ENCODE measurements at places on chromosomes 7 and 10.

GRCh38 chr10:117184296-117184695, 13.0 kb upstream of the KCNK18 start:
- DNase-seq = no peak

DNA sequence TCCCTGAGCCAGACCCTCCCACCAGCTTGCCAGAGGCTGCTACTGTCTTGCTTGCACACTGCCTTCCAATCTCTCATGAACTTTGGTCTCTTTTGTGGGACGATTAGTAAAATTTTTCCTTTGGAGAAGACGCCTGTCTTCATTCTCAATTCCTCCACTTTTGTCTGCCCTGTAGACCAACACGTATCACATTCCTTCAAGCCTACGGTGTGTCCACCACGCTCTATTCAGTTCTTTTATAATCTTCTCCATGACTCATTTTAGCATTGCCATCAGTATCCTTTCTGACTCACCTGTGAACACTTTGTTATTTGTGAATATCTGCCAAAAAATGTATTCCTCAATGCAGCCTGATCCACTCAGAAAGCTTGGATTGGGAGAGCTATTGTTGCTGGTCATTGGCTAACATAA, 1.4 kb downstream of the GIMAP5 start:
- no peak for DNase-seq

DNA sequence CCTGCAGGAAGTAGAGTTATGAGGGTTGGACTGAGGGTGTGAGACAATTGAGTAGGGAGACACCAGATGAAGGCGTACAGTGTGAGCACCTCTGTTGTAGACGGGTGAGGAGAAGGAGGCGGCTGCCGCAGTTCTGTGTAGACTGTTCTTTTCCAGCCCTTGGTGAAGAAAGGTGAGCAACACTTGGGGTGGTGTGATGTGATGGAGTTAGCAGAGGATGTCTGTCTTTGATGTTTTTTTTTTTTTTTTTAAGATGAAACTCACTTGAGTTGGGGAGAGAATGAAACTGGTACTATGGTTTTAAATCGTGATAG, 42.8 kb upstream of the RNF216 start:
- no peak for DNase-seq

DNA sequence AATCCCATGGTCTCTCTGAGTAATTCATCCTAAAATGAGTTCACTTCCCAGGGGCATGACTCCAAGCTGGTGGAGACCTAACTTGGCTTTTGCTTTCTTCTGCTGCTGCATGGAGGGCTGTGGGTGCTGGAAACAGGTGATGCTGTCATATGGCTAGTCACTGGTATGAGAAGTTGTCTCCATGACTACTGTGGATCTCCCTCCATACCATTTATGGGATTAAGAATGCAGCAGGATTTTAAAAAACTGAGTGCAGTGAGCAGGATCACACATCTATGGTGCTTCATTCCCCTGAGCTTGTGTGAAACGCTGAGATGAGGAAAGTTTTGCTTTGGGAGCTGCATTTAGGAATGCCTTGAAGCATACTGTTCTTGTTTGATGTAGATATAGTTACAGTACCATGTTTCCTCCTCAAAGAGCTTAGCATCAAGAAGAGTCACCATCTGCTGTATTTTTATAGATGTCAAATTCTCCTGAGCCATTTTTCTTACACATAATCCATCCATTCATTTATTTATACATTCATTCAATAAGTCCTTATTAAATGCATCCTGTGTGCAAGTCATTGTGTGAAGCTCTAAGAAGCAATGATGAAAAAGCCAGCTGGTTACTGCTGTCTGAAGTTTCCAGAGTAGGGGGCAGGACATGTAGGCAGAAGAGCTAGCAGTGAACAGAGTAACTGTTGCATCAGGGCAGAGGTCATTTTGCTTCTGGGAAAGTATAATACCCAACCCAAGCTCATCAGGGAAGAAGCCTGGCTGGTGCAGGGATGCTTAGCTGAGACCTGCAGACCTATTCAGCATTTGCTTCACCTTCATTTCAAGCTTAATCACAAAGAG, 534.8 kb downstream of the AUTS2 start:
- DNase-seq = no peak

DNA sequence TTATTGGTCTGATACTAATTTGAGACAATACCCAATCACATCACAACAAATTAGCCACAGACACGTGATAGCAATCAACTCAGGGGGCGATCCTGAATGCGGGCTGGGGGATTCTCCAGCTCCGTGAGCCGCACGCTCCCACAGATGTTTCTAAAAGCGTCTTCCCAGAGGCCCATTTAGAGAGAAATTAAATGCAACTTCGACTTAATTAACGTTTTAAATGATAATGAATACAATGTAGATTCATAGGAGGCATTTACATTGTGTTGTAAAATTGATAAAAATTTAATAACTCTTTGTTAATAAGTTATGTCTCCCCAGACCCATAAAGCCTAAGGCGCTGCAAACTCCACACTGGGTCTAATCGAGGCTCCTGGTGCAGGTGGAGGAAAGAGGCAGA, 642.6 kb downstream of the KCNMA1 start:
- no peak for DNase-seq

DNA sequence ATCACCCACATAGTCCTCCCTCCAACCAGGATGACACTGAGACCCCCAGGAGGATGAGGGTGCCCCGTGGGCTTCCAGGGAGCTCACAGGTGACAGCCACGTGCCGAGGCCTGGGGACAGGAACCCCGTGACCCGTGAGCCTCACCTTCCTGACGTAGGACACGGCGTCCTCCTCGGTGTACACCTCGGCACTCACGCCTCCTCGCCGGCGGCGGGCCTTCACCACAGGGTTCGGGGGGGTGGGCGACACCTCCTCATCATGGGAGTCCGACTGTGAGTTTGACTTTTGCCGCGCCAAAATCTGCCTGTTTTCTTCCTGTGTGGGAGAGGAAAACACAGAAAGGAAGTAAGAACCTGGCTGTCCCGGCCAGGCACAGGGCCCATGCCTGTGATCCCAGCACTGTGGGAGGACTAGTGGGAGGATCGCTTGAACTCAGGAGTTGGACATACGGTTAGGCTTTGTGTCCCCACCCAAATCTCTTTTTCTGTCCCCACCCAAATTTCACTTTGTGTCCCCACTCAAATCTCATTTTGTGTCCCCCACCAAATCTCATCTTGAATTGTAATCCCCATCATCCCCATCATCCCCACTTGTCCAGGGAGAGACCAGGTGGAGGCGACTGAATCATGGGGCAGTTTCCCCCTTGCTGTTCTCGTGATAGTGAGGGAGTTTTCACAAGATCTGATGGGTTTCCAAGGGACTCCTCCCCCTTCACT, 45.9 kb upstream of the DNAAF5 start:
- DNase-seq = no peak

GRCh38 chr10:77381750-77382149, 255.9 kb downstream of the KCNMA1 start:
- no peak for DNase-seq

DNA sequence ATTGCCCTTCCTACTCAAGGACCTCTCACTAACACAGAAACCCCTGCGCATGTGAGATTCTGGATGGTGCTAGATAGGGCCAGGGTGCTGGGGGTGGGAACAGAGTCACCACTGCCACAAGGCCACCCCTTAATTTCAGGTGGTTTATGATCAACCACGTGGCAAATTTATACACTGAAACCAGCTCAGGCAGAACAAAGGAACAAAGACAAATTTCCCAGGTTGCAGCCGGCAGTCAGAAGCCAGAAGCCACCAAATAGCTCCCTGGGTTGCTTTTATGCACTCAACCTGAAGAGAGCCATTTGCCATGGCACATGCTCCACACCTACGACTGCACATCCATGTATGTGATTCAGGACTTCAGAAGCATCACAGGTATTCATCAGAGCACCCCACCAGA, 2.5 kb downstream of the VOPP1 start:
- peak; percentile 42 for DNase-seq

DNA sequence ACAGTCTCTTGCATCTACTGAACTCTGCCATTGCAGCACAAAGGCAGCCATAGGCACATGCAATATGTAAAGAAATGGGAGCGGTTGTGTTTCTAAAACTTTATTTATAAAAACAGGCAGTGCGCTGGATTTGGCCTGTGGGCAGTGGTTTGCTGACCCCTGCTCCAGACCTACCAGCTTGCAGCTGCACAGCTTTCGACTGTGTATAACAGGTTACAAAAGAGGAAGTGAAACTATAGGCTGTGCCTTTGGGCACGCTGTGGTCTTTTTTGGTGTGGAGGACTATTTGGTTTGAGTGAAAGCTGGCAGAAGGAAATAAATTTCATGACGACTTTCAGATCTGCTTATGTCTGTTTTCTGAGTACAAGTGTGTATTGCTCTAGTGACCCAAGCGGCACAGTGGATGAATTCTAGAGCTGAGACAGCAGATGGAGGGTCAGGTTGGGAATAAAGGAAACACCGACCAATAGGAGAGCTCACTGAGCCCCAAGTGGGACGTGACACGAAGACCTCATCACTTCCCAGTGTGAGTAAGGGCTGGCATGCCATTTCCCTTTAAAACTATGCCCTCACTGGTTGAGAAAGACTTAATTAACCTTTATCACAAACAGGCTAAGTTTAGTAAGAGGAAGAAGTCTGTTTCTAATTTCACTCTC, 152.7 kb downstream of the ANK3 start:
- DNase-seq = peak; percentile 72

- no peak for DNase-seq
Measured at GRCh38 chr7:90337106-90337505, 9.4 kb upstream of the GTPBP10 start.

DNA sequence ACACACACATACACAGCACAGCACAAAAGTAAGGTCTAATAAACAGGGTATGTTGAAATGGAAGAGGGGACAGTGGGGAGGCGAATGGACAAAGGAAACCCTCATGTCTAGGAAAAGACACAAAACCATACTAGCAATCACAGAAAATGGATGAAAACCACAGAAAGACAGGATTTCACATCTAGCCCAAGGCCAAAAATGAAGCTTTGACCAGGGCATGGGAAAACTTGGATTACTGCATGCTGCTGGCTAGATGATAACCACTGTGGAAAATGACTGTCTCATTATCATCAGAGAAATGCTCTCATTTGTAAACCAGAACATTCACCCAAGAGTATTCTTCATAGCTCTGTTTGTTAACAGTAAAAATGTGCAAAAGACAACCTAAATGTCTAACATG, 88.2 kb downstream of the SFMBT2 start:
- DNase-seq = no peak

DNA sequence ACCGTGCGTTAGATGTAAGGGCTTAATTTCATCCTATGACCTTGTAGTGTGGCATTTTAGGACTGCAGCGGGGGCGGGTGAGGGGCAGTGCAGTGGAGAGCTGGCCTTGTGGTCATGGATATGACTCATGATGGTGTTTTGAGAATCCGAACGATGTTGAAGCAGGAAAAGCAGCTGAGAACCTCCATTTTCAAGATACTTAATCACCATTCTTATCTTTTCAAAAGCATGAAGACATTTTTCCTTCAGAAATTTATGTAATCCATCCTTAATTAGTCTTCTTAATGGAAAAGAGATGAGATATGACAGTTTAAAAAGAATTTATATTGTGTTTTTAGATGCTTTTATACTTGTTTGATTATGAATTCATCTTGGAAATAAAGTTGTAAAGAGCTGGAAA, 9.6 kb downstream of the ATP5F1C start:
- DNase-seq = no peak

DNA sequence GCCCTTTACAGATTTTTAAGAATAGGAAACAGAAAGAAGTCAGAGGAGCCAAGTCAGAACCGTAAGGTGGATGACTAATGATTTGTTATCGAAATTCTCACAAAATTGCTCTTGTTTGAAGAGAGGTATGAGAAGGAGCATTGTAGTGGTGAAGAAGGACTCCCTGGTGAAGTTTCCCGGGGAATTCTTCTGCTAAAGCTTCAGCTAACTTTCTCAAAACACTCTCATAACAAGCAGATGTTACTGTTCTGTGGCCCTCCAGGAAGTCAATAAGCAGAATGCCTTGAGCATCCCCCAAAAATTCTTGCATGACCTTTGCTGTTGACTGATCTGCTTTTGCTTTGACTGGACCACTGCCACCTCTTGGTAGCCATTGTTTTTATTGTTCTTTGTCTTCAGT, 152.9 kb downstream of the HGF start:
- DNase-seq = no peak

DNA sequence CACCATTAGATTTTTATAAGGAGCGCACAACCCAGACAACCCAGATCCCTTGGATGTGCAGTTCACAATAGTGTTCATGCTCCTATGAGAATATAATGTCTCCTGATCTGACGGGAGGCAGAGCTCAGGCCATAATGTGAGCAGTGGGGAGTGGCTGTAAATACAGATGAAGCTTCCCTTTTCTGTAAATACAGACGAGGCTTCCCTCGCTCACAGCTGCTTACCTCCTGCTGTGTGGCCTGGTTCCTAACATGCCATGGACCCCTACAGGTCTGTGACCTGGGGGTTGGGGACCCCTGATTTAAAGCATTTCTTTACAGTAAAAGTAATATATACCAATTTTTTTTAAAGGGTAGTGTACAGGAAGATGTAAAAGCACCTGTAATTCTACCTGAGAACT, 33.2 kb downstream of the HELLS start:
- no peak for DNase-seq

- no peak for DNase-seq
Measured at GRCh38 chr10:13816195-13816925, 229.6 kb downstream of the PRPF18 start.

DNA sequence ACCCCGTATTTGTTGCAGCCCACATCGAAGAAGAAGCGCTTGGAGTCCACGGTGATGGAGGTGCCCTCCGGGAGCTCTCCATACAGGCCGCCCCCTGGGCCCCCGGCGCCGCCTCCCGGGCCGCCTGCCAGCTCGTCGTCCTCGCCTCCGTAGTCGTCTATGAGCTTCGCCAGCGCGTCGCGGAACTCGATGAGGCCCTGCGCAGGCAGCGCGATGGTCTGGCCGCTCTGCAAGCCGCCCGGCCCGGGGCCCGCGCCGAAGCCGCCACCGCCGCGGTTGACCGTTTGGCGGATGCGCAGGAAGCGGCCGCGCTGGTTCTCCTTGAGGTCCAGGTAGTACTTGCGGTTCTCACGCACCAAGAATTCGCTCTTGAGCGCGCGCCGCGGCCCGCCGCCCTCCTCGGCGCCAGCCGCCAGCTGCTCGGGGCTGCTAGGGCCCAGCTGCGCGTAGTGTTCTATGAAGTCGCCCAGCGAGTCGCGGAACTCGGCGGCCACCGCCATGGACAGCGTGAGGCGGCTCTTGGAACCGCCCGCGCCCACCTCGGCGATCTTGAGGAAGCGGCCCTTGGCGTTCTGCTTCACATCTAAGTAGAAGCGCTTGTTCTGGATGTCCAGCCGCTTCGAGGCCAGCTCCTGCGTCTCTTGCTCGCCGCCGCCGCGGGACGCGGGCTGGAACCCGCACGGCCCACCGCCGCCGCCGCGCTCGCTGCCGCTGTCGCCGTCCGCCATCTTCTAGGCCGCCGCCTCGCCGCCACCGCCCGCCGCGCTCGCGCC, 523 bp downstream of the PURB start:
- DNase-seq = peak; percentile 33

GRCh38 chr10:71933651-71934050, 30.5 kb upstream of the CHST3 start:
- no peak for DNase-seq

DNA sequence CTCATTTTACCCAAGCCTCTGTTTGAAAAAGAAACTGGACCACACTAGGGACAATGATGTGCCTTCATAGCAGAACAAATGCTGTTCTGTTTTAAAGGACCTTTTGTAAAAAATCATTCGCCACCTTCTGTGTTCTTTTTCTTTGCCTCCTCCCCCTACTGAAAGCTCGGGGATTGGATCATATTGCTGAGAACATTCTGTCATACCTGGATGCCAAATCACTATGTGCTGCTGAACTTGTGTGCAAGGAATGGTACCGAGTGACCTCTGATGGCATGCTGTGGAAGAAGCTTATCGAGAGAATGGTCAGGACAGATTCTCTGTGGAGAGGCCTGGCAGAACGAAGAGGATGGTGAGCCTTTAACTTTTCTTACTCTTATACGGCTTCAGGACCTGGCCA, 62.2 kb downstream of the POLL start:
- no peak for DNase-seq
